ENCODE measurements at places on chromosomes 6 and 20.

- no peak for DNase-seq
Observed at GRCh38 chr6:79672631-79673111, 41.5 kb downstream of the SH3BGRL2 start.

- DNase-seq: no peak
Observed at GRCh38 chr6:28940858-28941683, 17.3 kb upstream of the TRIM27 start.

GRCh38 chr6:56279331-56280080 lies 32.1 kb upstream of the COL21A1 start:
- DNase-seq: no peak

DNA sequence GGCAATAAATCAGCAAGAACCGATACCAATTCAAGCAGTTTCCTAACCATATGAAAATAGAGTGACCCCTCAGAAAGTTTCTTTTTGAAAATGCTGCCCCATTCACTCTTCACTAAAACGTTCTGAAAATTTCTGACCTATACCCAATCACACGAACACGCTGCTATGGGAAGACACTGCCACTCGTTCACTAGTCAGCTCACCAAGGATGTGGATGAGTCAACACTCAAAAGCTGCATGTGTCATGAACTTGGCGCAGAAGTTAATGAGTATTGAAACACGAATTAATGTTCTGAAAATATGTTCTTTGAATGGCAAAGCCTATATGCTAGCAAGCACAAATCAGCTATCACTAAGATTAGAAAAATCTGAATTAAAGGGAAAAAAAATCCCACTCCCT lies 84.2 kb downstream of the PREP start:
- DNase-seq: no peak

Data from HuH-7.5 (cell line).